ENCODE measurements at places on chromosomes 2 and 18. TPM values are rescaled to one million over a fixed set of nuclear protein-coding genes. Genes with fewer than 3 reads are reported as not detected.
A peak's percentile ranks its signal among the peaks of the same experiment; 100 is the strongest.

- H3K36me3 ChIP-seq: no peaks in the 10 kb centered on the region
- H3K4me1 ChIP-seq: no peaks in the 10 kb centered on the region
- H3K27ac ChIP-seq: no peak overlapping the region
- peaks cover 11% of the 10 kb centered on the region for H3K27me3 ChIP-seq
These were observed 76.5 kb downstream of the CYBRD1 start for GRCh38 chr2:171598713-171599319.

GRCh38 chr2:233351423-233351822 is 2.9 kb upstream of the DGKD start:
- H3K27me3 ChIP-seq: no peaks in the 10 kb centered on the region
- no peak for DNase-seq
- peaks cover 17% of the 10 kb centered on the region for H3K36me3 ChIP-seq
- H3K4me3 ChIP-seq: no peak overlapping the region
- H3K27ac ChIP-seq: no peak overlapping the region

DNA sequence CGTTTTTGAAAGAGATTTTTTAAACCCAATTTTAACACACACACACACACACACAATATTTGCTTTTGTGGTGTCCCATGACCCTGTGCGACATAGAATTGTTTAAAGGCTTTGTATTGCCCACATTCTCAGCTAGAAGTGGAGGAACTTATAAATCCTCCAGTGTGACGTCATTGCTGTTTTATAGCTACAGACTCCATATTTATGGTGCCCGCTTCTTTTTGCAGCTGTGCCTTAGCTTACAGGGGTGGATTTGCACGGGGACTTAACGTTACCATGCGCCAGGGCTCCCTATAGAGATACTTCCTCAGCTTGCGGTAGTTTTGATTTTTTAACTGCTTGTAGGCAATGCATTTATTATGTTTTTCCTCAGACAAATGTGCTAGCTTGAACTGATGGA is 101.9 kb upstream of the SMIM21 start:
- no peaks in the 10 kb centered on the region for H3K4me1 ChIP-seq
- no peaks in the 10 kb centered on the region for H3K27me3 ChIP-seq
- H3K27ac ChIP-seq: no peak overlapping the region
- no peaks in the 10 kb centered on the region for H3K36me3 ChIP-seq
- DNase-seq: no peak
- H3K4me3 ChIP-seq: no peak overlapping the region

GRCh38 chr18:62331581-62332356 is 6.7 kb downstream of the TNFRSF11A start:
- no peak overlapping the region for H3K4me3 ChIP-seq
- peaks cover 25% of the 10 kb centered on the region for H3K27me3 ChIP-seq
- DNase-seq: no peak
- H3K4me1 ChIP-seq: peaks cover 46% of the 10 kb centered on the region
- no peak overlapping the region for H3K27ac ChIP-seq

DNA sequence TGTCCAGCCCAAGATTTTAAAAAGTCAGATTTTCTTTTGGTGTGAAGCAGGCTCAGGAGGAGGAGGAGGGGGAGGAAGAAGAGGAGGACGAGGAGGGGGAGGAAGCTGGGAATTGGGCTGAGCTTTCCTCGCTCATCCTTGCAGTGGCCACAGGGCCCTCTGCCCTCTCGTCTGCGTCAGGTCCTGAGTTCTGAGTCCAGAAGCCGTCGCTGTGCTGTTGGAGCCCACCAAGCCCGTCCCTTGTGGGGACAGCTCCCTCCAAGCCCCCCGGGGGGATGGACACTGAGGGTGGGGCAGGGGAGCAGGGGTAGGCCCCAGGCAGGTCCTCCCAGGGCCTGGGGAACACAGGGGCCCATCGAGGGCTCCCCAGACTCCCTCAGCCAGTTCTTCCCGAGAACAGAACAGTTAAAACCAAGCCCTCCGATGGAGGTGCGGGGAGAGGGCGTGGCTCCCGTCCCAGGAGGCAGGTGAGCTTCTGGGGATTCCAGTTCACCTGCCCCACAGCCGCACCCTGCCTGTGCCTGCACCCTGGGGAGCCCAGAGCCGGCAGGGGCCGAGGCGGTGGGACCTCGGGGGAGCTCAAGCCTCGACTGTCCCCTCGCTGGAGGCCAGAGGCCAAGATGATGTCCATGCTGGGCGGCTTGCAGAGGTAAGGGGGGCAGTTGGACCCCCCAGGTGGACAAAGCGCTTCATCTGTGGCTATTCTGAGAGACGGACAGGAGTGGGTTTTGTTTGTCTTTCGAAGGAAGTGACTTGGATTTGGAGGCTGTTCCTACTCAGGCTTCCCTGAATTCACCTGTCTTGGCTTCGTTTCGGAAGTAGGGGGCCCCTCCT is at the start of gene GAL3ST2:
Gene GAL3ST2 (plus strand): TSS at position 487 of the 834 bp plus-strand sequence. CDS start 134 bp downstream, at position 621.
- peaks cover 2% of the 10 kb centered on the region for H3K27me3 ChIP-seq
- no peak within 1 kb of the TSS for H3K4me3 ChIP-seq
- H3K4me1 ChIP-seq: peaks cover 7% of the 10 kb centered on the region
- no peak within 1 kb of the TSS for H3K27ac ChIP-seq

GRCh38 chr18:41378598-41378997 is 576.4 kb upstream of the PIK3C3 start:
- no peaks in the 10 kb centered on the region for H3K36me3 ChIP-seq
- H3K4me3 ChIP-seq: no peak overlapping the region
- no peak overlapping the region for H3K27ac ChIP-seq
- H3K27me3 ChIP-seq: no peaks in the 10 kb centered on the region
- DNase-seq: no peak

DNA sequence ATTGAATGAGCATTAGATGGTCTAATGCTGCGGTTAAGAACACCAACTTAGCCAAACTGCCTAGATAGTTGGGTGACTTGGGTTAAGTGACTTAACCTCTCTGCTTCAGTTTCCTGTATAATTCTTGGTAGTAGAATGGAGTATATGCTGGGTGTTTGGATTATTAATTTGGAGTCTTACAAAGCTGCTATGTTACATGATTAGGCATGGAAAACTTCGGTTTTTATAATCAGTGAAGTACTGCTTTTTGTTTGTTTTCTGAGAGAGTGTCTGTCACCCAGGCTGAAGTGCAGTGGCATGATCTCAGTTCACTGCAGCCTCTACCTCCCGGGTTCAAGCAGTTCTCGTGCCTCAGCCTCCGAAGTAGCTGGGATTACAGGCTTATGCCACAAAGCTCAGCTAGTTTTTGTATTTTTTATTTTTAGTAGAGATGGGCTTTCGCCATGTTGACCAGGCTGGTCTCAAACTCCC is 4.5 kb downstream of the RPL37A start:
- H3K27ac ChIP-seq: peak overlapping the region; percentile 26
- no peaks in the 10 kb centered on the region for H3K27me3 ChIP-seq
- peaks cover 76% of the 10 kb centered on the region for H3K36me3 ChIP-seq
- no peak overlapping the region for H3K4me3 ChIP-seq
- no peak for DNase-seq

GRCh38 chr2:182245963-182246362 is 180.9 kb downstream of the PDE1A start:
- no peaks in the 10 kb centered on the region for H3K27me3 ChIP-seq
- no peaks in the 10 kb centered on the region for H3K36me3 ChIP-seq
- no peak overlapping the region for H3K27ac ChIP-seq
- no peaks in the 10 kb centered on the region for H3K4me1 ChIP-seq

- no peaks in the 10 kb centered on the region for H3K36me3 ChIP-seq
- peaks cover 4% of the 10 kb centered on the region for H3K4me1 ChIP-seq
- no peak overlapping the region for H3K27ac ChIP-seq
- no peak overlapping the region for H3K4me3 ChIP-seq
These were observed 107.1 kb downstream of the POLE4 start for GRCh38 chr2:75065402-75066008.

DNA sequence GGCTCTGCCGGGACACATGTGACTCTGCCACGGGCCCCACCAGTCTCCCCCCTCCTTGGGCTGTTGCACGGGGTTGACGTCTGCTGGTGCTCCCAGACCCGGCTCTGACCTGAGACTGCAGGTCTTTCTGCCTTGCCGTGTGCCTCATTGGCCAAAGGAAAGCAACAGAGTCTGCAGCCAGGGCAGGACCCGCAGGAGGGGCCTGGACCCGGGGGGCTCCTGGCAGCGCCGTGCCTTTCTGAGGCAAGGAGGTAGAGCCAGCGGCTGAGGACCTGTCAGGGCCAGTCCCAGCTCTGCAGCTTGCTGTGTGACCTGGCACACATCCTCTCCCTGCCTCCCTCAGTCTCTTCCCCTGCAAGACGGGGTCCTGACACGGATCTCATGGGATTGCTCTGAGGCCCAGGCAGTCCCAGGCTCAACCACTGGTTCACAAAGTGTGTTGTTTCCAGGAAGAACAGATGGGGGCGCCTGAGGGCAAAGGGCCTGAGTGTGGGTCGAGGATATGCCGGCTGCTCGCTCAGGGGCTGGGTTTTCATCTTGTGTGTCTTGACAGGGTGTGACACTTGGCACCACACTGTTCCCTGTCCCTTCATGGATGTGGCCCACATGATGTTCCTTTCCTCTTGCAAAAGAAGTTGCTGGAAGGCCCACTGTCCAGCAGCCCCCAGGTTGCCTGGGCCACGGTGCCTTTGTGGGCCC is 9.0 kb downstream of the CAPN10 start:
- peak overlapping the region; percentile 49 for H3K27ac ChIP-seq
- H3K4me1 ChIP-seq: peaks cover 4% of the 10 kb centered on the region
- H3K4me3 ChIP-seq: no peak overlapping the region
- H3K36me3 ChIP-seq: peaks cover 15% of the 10 kb centered on the region

Gene DES
- not detected for total RNA-seq

Gene TANK
- total RNA-seq: 68.2 TPM

Gene C2orf92
- total RNA-seq: 4.0 TPM

Gene TWIST2
- total RNA-seq: not detected
